ENCODE measurements at places on chromosomes 13 and 19. TPM values are rescaled to one million over a fixed set of nuclear protein-coding genes. Genes with fewer than 3 reads are reported as not detected.

Gene KIR3DL1
- not detected for total RNA-seq

Gene RNF17
- not detected for total RNA-seq

Gene CLEC4M
- not detected for total RNA-seq

Gene PSG11
- not detected for total RNA-seq

Gene TOMM40
- total RNA-seq, result 75.1 TPM

Gene NOVA2
- total RNA-seq, result 0.46 TPM

Gene PSG4
- total RNA-seq, result not detected

GRCh38 chr13:36820222-36820621 is 1.2 kb downstream of the RFXAP start:
- H3K4me3 ChIP-seq, result peak overlapping the region; percentile 82
- no peaks in the 10 kb centered on the region for H3K27me3 ChIP-seq
- H3K27ac ChIP-seq, result peak overlapping the region; percentile 78
- H3K4me1 ChIP-seq, result peaks cover 16% of the 10 kb centered on the region
- DNase-seq, result no peak

DNA sequence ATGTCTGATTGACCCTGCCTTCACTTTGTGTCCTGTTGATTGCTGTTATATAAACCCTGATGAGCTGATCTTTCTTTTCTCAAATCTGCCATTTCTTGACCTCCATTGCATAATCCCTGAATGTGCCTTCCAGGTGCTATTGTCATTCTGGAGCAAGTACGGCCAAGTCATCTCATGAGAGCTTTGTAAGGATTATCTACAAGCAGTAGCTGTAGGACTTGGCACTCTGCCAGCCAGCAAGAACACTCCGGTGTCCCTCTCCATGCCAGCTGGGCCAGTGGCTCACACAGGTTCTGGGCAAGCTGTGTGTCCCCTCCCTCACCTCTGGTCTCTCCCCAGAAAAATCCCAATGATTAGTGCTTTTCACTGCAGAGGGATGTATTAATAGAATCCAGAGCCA is 348.1 kb downstream of the FOXO1 start:
- peak; percentile 86 for DNase-seq
- peak overlapping the region; percentile 3 for H3K27ac ChIP-seq
- no peak overlapping the region for H3K4me3 ChIP-seq
- no peaks in the 10 kb centered on the region for H3K36me3 ChIP-seq
- H3K4me1 ChIP-seq, result peaks cover 17% of the 10 kb centered on the region

DNA sequence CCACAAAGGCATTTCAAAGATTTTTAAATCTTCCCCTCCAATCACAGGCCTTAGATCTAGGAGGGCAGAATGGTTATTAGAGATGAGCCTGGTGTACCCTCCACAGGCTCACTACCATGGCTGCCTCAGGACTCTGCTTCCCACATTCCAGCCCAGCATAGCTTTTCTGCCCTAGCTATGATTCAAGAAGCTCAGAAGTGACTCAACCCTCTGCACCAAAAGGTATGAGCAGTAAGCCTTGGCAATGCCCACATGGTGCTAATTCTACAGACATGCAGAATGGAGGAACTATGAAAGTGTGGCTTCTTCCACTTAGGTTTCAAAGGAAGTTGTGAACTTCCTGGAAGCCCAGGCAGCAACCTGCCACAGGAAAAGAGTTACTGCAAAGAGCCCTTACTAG is 786.2 kb downstream of the SLITRK6 start:
- H3K27ac ChIP-seq, result no peak overlapping the region
- DNase-seq, result no peak
- H3K36me3 ChIP-seq, result no peaks in the 10 kb centered on the region
- no peaks in the 10 kb centered on the region for H3K27me3 ChIP-seq

GRCh38 chr19:19064098-19064722 is 416 bp downstream of the SLC25A42 start:
- no peaks in the 10 kb centered on the region for H3K27me3 ChIP-seq
- H3K4me1 ChIP-seq, result peaks cover 86% of the 10 kb centered on the region
- H3K36me3 ChIP-seq, result no peaks in the 10 kb centered on the region
- DNase-seq, result no peak
- H3K4me3 ChIP-seq, result peak overlapping the region; percentile 70

- H3K36me3 ChIP-seq, result no peaks in the 10 kb centered on the region
- H3K27ac ChIP-seq, result no peak overlapping the region
- no peak for DNase-seq
- peaks cover 28% of the 10 kb centered on the region for H3K4me1 ChIP-seq
- no peak overlapping the region for H3K4me3 ChIP-seq
Measured at GRCh38 chr13:45299194-45299593, 41.8 kb downstream of the TPT1 start.

DNA sequence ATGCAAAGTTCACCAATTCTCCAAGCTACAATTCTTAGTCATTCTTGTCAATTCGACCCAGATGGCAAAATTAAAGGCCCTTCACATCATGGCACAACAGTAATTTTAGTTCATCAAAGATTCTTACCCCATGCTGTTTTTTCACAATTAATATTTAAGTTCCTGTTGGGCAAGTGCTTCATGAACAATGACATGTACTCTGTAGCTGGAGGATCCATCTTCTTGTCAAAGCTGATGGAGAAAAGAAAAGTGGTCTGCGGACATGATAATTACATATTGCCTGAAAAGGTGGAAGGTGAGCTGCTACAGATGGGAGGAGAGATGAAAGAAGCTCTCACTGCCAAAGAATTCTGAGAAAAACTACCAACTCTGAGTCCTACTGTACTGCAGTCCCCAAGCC is 1370.3 kb upstream of the SLC10A2 start:
- H3K36me3 ChIP-seq, result no peaks in the 10 kb centered on the region
- H3K27ac ChIP-seq, result no peak overlapping the region
- no peaks in the 10 kb centered on the region for H3K27me3 ChIP-seq
- DNase-seq, result no peak

DNA sequence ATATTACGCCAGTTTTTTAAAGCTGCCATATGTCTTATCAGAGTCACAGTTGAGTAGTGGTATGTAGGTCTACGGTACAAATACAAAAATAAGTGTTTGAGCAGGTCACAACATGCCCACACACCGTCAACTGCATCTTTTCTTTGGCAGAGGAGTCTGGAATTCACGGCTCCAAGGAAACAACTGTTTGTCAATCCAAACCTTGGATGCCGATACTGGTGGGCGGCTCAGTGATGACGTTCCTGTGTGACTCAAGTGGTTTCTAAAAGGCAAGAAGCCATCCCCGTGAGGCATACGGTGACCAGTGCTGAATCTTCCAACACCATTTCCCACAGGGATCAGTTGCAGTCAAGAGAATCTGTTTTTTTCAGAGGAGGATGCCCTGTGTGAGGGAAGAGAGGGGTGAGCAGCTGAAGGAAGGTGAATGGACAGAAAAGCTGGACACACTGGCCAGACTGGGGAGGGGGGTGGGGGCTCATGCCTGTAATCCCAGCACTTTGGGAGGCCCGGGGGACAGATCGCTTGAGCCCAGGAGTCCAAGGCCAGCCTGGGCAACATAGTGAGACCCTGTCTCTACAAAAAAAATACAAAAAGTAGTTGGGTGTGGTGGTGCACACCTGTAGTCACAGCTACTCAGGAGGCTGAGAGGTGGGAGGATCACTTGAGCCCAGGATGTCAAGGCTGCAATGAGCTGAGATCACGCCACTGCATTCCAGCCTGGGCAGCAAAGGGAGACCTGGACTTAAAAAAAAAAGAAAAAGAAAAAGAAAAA is 22.8 kb upstream of the CEBPG start:
- no peaks in the 10 kb centered on the region for H3K36me3 ChIP-seq
- no peaks in the 10 kb centered on the region for H3K27me3 ChIP-seq
- H3K27ac ChIP-seq, result no peak overlapping the region
- DNase-seq, result no peak
- no peaks in the 10 kb centered on the region for H3K4me1 ChIP-seq
- H3K4me3 ChIP-seq, result no peak overlapping the region

DNA sequence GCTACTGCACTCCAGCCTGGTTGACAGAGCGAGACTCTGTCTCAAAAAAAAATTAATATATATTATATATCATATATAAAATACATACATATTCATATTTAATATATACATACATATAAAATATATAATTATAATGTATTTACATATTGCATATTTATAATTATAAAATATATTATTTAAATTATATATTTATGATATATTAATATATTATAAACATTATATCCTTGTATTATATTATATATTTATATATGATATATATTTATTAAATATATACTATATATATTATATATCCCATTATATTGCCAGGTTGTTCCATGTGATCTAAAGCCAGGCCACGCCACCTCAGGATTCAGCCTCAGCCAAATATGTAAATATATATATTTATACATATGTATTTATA is 9.7 kb downstream of the BRME1 start:
- H3K4me3 ChIP-seq, result no peak overlapping the region
- DNase-seq, result no peak
- H3K4me1 ChIP-seq, result no peaks in the 10 kb centered on the region
- H3K27ac ChIP-seq, result no peak overlapping the region
- H3K36me3 ChIP-seq, result no peaks in the 10 kb centered on the region

- no peaks in the 10 kb centered on the region for H3K36me3 ChIP-seq
- DNase-seq, result no peak
- H3K27ac ChIP-seq, result no peak overlapping the region
- H3K27me3 ChIP-seq, result no peaks in the 10 kb centered on the region
Measured at GRCh38 chr19:48051335-48052033, 7.6 kb upstream of the CABP5 start.

- no peak overlapping the region for H3K27ac ChIP-seq
- no peaks in the 10 kb centered on the region for H3K36me3 ChIP-seq
- peaks cover 66% of the 10 kb centered on the region for H3K27me3 ChIP-seq
- DNase-seq, result no peak
- no peaks in the 10 kb centered on the region for H3K4me1 ChIP-seq
Measured at GRCh38 chr19:35845215-35846037, 6.9 kb downstream of the NPHS1 start.

DNA sequence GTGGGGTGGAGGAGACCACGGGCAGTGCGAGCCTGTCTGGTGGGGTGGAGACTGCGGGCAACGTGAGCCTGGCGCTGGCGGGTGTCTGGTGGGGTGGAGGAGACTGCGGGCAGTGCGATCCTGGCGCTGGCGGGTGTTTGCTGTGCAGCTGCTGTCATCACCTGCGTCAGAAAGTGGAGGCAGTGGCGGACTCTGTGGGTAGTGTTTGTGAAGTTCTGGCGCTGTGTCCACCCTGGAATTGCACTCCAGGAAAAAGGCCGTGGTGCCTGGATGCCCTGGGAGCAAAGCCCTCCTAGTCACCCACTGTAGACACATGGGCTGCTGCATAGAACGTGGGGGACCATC is 6.2 kb downstream of the TEX29 start:
- no peak for DNase-seq
- no peak overlapping the region for H3K4me3 ChIP-seq
- H3K36me3 ChIP-seq, result no peaks in the 10 kb centered on the region

- H3K27ac ChIP-seq, result no peak overlapping the region
- no peak overlapping the region for H3K4me3 ChIP-seq
- peaks cover 9% of the 10 kb centered on the region for H3K27me3 ChIP-seq
- DNase-seq, result no peak
Measured at GRCh38 chr13:27775943-27776342, 16.3 kb upstream of the GSX1 start.

DNA sequence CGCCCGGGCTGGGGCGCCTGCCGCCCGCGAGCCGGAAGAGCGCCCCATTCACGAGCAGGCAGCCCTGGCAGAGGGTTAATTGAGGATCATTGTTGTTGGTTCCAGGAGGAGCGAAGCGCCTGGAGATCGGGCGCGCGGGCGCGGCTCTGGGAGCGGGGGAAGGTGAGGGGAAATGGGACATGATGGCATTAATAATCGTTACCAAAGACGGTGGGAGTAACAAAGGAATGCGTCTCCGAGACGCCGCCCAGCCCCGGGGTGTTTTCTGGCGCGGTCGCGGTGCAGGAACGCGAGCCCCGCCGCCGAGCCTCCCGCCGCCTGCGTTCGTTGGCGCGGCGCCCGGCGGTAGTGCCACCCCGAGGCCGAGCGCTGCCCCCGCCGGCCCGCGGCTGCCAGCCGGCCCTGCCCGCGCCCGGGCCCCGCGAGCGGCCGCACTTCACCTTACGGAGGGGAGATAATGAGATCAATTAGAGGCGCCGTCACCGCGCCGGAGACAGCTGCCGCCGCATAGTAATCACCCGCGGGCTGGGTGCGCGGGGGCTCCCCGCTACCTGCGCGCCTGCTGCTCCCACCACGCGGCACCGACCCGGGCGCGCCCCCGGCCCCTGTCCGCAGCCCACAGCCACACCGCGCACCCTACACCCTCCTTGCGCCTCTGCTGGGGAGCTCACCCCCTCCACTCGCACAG is 2.8 kb downstream of the ZNF536 start:
- H3K36me3 ChIP-seq, result no peaks in the 10 kb centered on the region
- H3K4me3 ChIP-seq, result peak overlapping the region; percentile 41

GRCh38 chr13:114185182-114185971 is 6.3 kb downstream of the CFAP97D2 start:
- no peak for DNase-seq
- H3K27ac ChIP-seq, result no peak overlapping the region
- H3K36me3 ChIP-seq, result no peaks in the 10 kb centered on the region
- H3K4me3 ChIP-seq, result no peak overlapping the region
- H3K27me3 ChIP-seq, result no peaks in the 10 kb centered on the region

DNA sequence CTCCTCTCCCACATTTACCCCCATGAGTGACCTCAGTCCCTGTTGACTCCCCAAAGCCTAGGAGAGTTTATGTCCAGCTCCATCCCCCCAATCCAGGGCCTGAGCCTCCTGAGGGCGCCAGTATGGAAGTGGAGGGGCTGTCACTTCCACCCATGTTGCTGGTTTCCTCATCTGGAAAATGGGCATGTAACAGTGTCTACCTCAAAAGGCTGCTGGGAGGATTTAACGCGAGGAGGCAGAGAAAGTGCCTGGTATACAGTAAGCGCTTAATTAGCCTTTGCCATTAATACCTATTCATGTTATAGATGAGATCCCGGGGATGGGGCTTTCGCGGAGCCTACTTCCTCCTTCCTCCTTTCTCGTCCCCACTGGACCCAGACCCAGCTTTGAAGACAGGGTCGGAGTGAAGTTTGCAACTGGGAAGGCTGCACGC is 476 bp downstream of the TYK2 start:
- DNase-seq, result no peak
- H3K27me3 ChIP-seq, result no peaks in the 10 kb centered on the region
- peak overlapping the region; percentile 92 for H3K27ac ChIP-seq
- peaks cover 16% of the 10 kb centered on the region for H3K36me3 ChIP-seq
- H3K4me3 ChIP-seq, result peak overlapping the region; percentile 97

DNA sequence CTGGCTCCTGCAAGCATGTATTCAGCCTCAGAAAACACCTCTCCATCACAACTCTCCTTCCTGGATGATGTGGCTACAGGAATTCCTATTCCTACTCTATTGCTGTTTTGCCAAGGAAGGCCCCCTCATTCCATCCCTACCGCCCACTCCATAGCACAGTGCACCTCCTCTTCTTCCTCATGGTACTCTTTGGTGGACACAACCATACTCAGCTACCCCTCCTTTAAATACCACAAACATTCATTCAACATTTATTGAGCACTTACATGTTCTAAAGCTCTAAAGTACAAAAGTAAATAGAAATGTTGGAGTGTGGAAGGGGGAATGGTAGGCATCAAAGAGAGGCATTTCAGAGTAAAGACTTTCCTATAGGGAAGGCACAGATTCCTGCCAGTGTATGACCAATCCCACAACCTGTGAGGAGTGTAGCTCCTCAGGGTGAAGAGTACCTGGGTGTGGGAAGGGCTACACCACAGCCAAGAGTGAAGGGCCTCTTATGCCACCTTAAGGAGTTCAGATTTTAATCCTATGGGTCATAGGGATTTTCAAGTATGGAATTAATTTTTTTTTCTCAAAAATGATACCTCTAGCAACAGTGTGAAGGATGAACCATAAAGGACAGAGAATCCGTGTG is 42.5 kb downstream of the STARD13 start:
- H3K27me3 ChIP-seq, result no peaks in the 10 kb centered on the region
- no peak overlapping the region for H3K4me3 ChIP-seq
- H3K4me1 ChIP-seq, result no peaks in the 10 kb centered on the region
- DNase-seq, result no peak
- H3K36me3 ChIP-seq, result no peaks in the 10 kb centered on the region
- H3K27ac ChIP-seq, result no peak overlapping the region

Data from gastrocnemius medialis (tissue), 4 donors.